Nephron progenitor cell (in vitro differentiated cells): ENCODE measurements at places on chromosomes 5 and 9.

DNA sequence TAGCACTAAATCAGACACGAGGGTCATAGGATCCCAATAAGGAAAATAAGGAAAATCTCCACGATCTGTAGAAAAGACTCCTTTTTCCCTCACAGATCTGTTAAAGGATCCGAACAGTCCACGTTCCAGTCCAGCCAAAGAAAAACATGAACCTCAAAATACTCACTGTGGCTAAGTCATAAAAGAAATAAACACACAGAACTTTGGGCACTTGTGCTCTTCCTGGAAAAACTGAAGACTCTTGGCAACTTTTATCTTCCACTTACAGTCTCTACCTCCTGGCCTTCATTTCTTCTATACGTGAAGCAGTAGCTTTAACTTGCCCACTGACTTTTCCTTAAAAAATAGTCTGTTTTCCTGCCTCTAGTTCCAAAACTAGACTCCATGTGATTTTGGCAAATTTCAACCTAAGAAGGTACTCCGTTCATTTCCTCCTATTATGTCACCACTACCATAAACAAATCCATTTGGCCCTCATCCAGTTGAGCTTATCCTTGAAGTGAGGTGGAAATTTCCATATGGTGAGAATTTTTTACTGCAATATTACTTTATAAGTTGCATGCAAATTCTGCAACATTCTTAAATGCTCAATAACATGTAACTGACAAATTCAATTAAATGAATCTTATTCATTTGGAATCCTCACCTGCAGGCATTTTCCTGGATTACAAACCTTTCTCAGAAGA lies 5.3 kb upstream of the LHFPL2 start:
- no peak for DNase-seq

DNA sequence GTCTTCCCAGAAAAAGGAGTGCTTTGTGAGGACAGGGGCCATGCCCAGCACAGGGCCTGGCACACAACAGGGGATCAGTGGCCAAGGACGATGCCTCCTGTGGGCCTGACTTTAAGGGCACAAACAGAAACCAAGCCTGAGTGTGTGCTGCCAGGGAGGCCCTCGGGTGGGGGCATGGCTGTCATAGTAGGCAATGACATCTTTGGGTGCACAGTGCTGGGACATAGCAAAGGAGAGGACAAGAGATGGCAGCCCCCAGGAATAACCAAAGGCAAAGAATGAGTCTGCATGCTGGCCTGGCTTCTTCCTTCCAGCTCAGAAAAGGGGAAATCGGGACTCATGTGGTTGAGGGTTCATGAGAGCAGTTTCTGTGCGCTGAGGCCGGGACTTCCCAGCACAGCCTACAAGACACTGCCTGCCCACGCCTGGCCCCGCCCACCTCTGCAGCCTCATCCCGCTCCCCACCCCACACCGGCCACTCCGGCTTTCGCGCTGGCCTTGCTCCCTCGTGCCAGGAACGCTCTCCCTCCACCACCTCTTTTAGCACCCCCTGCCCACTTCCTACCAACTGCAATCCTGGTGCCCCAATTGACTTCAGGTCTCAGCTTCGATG lies 13.8 kb upstream of the LHX2 start:
- peak; percentile 69 for DNase-seq

DNA sequence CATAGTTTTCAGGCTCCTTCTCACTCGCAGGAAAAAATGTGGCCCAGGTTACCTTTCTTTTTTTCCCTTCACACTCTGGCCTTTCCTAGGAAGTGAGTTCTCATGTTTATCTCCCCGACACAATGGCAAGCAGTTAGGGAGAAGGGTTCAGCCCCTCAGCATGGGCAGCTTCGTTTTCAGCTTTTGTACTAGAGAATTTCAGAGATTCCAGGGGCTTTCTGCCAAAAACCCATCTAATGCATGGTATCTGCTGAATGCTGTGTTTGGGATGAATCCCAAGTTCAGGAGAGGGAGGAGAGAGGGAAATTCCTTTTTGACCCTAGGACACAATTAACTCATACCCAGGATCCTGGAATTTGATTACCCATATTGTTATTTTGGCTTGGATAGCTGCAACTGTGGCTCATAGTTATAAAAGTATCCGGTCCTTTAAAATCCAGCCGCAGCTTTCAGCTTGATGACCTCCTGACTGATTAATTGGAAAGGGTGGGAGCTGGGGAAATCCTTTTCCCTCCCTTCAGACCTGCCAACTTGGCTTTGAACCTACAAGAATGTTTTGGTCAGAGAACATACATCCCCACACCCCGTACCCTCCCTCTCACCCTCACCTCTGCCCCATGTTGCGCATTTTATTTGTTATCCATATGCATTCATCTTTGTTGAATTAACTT lies 78.4 kb downstream of the TMEM252 start:
- no peak for DNase-seq

DNA sequence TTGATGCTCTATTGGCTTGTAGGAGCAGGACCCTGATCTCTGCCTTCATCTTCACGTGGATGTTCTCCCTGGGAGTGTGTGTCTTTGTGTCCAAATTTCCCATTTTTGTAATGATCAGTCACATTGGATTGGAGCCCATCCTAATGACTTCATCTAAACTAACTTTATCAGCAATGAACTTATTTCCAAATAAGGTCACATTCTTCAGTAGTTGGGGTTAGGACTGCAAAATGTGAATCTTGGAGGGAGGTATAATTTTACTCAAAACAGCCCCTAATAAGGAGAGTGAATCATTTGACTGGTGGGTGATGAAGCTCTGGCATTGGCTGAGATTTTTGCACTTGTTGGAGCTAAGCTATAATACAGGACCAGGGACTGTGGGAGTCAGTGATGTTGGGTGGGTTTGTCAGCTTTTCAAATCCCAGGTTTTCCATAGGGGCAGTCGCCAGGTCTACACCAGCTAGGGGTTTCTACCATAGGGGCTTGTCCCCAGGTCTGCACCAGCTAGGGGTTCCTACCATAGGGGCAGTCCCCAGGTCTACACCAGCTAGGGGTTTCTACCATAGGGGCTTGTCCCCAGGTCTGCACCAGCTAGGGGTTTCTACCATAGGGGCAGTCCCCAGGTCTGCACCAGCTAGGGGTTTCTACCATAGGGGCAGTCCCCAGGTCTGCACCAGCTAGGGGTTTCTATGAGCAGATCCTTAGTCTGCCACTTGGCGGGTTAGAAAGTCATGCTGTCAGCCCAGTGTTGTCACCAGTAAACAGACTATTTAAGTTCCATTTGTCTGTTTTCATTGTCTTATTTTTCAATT lies 382.6 kb upstream of the DAP start:
- no peak for DNase-seq

GRCh38 chr5:165015126-165015525 lies 1509.7 kb downstream of the MAT2B start:
- DNase-seq = no peak

- DNase-seq = peak; percentile 9
Observed at GRCh38 chr5:116759860-116760640, 185.4 kb upstream of the SEMA6A start.

DNA sequence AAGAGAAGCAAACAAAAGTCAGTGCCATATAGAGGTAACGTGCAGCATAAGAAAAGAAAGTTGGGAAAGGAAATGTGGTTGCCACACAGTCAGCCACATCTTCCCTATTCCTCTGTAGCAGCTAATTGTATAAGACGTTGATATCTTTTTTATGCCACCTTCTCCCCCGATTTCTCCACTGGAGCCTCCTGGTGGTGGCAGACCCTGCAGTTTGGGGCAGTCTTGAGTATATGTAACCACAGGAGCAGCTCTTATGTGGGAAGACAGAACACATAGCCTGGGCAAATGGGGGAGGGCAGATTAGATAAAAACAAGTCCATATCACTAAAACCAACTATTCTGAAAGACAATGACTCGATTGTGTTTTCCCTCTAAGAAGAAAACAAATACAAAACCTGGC lies 99.7 kb downstream of the PLCXD3 start:
- no peak for DNase-seq
